Chondrocyte (in vitro differentiated cells): ENCODE measurements at places on chromosomes 16 and 17. TPM values are rescaled to one million over a fixed set of nuclear protein-coding genes. Genes with fewer than 3 reads are reported as not detected.

Gene CDH3
- 1.1 to 1.6 TPM (median 1.4 TPM) in 3 replicates for total RNA-seq

Gene PRAC1
- not detected in 3 replicates for total RNA-seq

Gene LDHD
- total RNA-seq: 2.3 to 2.7 TPM (median 2.6 TPM) in 3 replicates

Gene SNX20
- not detected in 3 replicates for total RNA-seq

Gene SLC38A8
- not detected in 3 replicates for total RNA-seq

Gene KRTAP3-1
- total RNA-seq: not detected in 3 replicates

Gene KRT9
- total RNA-seq: not detected in 3 replicates

Gene KCNAB3
- 1.9 to 3.2 TPM (median 2.3 TPM) in 3 replicates for total RNA-seq

Gene KIAA0513
- 10.4 to 13.0 TPM (median 11.6 TPM) in 3 replicates for total RNA-seq

Gene ARL5C
- 0.25 TPM in 1 of 3 replicates, not detected in the others for total RNA-seq

GRCh38 chr17:80063830-80064585 lies 27.6 kb downstream of the CCDC40 start:
- DNase-seq: no peak

- no peak for DNase-seq
Measured at GRCh38 chr17:59485946-59486345, 79.5 kb upstream of the DHX40 start.

- DNase-seq: no peak
Measured at GRCh38 chr17:36673637-36674277, 72.4 kb downstream of the MRM1 start.

DNA sequence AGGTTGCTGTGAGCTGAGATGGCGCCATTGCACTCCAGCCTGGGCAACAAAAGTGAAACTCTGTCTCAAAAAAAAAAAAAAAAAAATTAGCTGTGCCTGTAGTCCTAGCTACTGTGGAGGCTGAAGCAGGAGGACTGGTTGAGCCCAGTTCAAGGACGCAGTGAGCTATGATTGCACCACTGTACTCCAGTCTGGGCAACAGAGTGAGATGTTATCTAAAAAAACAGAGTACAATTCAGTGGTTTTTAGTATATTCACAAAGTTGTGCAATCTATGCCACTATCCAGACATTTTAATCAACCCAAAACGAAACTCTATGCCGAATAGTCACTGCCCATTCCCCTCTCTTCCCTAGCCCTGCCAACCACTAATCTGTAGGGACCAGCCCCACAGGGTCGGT lies 25.1 kb downstream of the C16orf54 start:
- no peak for DNase-seq

DNA sequence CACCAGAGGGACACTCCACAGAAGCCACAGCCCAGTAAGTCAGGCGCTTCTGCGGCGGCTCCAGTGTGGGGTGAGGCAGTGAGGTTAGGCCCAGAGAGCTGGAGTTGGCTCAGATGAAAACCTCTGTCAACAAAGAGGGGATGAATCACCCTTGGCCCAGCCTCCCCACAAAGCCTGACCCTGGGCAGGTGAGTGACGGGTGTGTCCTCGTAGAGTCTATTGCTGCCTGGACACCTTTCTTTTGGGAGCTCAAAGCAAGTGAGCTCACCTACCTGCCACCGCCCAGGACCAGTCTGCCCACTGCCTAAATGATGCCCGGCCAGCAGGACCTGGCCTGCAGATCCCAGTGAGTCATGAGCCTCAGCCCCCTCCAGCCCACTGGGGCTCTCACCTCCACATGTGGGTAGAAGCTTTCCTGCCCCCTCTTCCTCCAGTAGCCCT lies 24.9 kb upstream of the DBNDD1 start:
- DNase-seq: no peak

GRCh38 chr16:9549487-9549886 lies 458.0 kb downstream of the HAPSTR1 start:
- DNase-seq: no peak

DNA sequence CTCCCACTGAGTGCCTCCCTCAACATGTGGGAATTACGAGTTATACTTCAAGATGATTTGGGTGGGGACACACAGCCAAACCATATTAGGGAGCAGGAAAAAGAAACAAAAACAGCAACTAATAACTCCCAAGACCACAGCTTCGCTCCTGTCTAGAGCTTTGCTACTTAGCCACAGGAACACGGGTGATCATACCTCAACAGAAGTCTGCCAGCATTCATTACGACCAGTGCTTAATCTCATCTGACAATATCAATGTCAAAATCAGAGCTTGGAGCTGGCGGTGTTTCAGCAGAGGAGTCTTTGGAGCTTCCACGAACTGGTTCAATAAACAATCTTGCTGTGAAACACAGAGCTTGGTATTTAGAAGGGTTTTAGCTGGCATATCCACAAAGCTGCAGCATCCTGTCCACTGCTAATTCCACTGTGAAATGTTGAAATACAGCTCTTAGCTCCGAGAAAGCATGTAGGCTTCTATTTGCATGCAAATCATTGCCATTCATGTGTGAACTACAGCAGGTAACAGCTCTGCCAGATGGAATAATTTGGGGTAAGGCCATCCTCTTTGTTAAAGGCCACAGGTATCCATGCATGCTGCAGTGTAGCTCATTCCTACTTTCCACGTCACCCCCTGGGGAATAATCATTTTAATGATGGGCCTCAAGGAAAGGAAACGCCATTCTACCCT lies 128.4 kb upstream of the GOT2 start:
- no peak for DNase-seq

GRCh38 chr17:82003411-82004381 lies 19.0 kb downstream of the CENPX start:
- no peak for DNase-seq

GRCh38 chr16:51896013-51896412 lies 650.9 kb downstream of the TOX3 start:
- no peak for DNase-seq

GRCh38 chr16:57764341-57765159 lies 29.0 kb downstream of the KATNB1 start:
- no peak for DNase-seq

GRCh38 chr17:78557598-78558039 lies 19.6 kb downstream of the DNAH17 start:
- DNase-seq: no peak

DNA sequence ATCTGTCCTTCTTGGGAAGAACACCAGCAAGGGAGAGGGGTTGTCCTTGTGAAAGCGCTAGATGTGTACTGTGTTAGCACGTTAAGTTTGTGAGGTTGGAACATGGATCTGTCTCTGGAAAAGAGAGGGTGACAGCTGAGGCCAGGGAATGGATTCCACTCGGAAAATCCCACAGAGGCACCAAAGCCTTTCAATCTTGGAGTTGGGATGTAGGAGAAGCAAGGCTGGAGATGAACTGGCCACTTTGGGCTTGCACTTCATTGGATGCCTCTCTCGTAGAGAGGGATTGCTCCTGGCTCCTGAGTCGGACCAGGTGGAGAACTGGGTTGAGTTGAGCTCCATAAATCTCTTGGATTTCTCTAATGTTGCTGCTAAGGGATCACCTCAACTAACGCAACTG lies 67.2 kb downstream of the CCDC182 start:
- no peak for DNase-seq

DNA sequence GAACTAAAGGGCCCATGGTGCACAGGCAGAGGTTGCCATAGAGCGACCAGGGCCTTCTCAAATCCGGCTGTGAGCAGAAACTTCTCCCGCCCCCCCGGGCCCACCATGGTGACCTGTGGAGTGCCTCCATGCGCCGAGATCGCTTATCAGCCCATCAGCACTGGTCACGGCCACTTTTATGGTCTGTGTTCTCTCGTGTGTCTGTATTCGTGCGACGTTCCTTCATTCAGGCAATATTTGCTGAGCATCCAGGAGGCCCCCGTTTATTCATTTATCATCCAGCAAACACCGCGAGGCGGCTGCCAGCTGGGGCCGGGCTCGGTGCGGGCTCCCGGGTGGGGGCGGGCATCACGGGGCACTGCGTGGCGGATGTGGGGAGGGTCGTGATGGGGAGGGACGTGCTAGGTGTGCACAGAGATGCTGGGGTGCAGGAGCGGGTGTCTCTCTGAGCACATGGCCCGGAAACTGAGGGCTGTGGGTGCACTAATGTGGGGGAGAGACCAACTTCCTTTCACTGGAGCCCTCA lies 88.0 kb upstream of the CBX4 start:
- no peak for DNase-seq

DNA sequence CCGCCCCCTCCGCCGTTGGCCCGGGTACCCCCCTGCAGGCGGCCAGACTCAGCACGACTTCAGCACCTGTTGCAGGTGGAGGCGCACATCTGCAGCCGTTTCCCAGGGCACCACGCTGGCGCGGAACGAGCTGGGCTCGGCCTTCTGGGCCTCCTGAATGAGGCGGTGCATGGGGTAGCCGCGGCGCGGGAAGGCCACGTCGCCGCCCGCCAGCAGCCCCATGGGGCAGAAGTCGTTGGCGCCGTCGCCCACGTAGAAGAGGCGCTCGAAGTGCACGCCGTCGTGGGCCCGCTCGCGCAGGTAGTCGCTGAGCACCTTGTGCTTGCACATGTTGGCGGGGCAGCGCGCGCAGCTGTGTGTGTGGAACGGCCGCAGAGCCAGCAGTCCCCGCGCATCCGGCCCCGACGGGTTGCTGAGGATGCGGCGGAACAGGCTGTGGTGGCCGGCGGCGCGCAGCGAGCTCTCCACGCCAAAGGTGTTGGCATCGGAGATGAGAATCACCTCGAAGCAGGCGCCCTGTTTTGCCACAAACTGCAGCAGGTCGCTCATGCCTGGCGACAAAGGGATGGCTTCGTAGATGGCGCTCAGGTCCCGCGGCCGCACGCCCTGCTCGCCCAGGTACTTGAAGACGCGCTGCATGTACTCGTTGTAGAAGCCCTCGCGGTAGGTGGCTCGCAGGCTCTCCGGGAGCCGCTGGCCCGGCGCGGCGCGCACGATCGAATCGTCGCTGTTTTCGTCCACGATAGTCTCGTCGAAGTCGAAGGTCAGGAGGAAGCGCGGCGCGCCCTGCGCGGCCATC lies 6.2 kb downstream of the PHOSPHO1 start:
- DNase-seq: no peak

GRCh38 chr16:64012166-64012565 lies 1109.7 kb downstream of the CDH11 start:
- DNase-seq: no peak

DNA sequence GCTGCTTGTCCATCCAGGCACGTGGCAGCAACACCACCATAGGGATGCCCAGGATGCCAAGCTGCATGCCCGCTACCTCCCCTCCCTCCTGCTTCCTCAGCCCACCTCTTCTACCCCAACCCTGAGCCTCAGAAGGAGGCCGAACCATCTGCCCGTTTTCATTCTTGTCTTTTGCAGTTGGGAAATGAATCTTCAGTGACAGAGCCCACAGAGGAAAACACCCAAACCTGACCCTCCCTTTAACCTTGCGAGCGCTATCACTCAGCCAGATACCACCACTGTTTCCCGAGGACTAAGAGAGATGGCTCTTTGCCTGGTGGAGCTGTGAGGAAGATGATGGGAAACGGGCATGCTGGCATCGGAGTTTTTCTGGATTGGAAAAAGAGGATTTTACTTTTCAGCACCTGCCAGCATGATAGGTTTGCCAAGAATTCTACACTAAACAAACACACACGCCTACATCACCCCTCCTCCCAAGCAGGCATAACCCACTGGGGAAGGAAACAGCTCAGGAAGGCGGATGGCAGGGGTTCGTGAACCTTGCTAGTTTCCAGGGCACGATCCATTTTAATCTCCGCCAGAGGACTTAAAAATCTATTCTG lies 457.4 kb downstream of the SLC39A11 start:
- no peak for DNase-seq

DNA sequence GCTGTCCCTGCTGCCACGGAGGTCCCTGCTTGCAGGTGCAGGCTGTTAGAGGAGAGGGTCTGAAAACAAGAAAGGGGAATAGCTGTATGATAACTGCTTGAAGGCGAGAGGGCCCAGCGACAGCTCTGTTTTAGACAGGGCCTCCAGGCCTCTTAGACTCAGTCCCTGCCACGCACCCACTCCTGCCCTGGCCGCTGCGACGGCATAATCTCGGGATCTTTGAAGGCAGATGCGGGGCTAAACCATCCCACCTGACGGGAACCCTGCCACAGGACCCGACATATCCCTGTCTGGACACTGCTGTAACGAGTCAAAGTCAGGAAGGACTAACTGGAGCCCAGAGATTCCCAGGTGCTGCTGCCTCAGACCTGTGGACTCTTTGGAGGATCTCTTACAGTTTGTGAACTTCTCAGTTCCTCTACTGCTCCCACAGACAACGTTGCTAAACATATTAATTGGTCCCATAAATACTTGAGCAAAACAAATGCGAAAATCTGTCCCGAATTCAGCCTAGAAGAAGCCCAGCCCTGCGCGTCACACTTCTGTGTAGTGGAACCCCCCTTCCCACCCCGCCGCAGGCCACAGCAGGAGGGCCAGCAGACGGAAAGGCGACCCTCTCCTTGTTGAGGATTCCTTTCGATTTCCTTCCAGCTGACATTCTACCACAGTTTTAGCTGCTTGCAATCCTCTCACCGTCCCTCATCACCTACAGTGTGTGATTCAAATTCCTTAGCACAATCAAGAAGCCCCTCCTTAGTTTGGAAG lies 998 bp upstream of the TMEM11 start:
- DNase-seq: no peak

- DNase-seq: peak; percentile 17
Measured at GRCh38 chr17:27577884-27578717, 52.9 kb upstream of the LGALS9 start.

DNA sequence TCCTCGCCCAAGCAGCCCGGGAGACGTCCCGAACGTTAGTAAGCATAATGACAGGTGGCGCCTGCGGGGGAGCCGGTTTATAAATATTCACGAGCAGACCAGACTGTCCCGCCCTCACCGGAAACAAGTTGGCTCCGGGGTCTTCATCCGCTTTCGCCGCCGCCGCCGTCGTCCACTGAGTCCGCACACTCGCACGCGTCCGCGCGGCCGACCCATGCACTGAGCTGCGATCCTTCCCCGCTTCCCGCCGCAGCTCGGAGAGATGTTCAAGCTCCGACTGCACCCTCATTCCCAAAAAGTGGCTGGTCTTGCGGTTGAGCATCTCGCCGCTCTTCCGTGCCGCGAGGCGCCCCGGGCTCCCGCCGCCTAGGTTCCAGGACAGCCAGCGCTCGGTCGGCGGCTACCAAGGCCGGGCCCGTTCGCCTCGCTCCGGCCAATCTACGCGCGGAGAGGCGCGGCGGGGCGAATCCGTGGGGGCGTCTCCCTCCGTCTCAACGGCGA lies 385 bp downstream of the CFAP119 start:
- peak; percentile 92 for DNase-seq

DNA sequence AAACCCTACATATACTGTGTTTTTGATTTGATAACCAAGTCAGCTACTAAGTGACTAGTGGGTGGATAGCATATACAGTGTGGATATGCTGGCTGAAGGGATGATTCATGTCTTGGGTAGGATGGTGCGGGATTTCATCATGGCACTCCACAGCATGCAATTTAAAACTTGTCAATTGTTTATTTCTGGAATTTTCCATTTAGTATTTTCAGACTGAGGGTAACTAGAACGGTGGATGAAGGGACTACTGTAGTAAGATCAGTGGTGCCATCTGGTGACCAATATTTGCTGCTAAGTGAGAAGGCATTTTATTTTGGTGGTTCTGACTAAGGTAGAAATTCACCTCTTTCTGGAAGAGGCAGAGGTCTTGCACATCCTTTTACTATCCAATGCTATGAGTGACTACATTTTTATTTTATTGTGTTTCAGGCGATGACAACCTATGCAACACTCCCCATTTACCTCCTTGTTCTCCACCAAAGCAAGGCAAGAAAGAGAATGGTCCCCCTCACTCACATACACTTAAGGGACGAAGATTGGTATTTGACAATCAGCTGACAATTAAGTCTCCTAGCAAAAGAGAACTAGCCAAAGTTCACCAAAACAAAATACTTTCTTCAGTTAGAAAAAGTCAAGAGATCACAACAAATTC lies 3.1 kb downstream of the CDC6 start:
- no peak for DNase-seq
